Cortex of kidney (tissue), 1 donor: ENCODE measurements at places on chromosomes 7 and 10.

DNA sequence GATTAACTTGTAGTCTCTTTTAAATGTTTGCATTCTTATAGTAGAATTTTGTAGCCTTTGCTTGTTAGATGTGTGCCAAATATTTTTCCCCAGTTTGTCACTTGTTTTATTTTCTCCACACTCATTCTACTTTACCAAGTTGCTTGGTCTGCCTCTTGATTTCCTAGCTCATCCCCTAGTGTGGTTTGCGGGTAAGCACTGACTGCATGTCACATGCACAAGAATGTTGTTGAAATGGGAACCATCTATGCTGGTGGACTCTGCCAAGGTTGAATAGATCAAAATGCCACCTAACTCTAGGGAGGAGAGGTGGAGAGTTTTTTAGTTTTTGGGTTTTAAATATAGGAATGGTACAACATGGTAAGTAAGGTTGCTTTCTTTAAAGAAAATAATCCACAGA is 47.6 kb downstream of the FZD1 start:
- no peak for DNase-seq

- DNase-seq: no peak
Measured at GRCh38 chr7:21393937-21394336, 33.9 kb upstream of the SP4 start.

GRCh38 chr10:117272195-117273076 is 31.5 kb downstream of the SLC18A2 start:
- DNase-seq: no peak

GRCh38 chr7:30817371-30817767 is 46.2 kb downstream of the MINDY4 start:
- no peak for DNase-seq

DNA sequence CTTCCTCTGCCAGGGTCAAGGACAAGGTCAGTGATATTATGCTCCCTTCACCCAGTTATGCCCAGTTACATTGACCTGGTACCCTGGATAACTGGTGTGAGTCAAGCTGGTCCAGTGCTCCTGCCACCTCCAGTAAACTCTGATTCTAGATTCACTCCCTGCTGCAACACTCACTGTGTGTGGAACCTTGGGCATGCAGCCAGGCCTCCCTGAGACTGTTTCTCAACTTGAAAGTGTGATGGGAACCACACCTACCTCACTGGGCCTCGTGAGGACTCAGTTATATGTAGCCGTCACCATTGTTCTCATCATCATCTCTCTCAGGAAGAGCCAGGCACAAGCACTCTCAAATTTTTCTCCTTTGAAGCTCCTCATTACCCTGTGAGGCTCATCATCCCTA is 935 bp upstream of the ZNF736 start:
- DNase-seq: no peak

DNA sequence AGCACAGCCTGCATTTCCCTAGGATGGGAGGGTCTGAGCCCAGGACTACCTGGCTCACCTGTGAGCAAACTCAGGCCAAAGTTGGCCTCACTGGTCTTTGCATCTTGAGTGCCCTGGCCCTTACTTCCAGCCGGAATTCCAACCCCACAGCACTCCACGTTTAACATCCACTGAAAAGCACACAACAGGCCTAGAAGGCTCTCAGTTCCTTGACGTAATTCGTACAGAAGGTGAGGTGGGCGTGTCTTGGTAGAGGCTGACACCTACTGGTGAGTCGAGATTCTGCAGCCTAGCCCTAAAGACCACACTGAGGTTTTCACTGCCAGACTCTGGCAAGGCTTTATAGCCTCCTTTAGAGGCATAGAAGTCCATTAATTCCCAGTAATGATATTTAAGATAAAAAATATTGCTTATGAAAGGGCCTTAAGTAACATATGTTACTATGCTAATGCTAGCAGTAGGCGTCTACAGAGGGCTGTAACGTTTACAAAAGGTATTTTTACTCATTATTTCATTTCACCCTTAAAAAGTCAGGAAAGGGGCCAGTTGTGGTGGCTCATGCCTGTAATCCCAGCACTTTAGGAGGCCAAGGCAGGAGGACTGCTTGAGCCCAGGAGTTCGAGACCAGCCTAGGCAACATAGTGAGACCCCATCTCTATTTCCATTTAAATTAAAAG is 95.8 kb downstream of the HIP1 start:
- DNase-seq: no peak

DNA sequence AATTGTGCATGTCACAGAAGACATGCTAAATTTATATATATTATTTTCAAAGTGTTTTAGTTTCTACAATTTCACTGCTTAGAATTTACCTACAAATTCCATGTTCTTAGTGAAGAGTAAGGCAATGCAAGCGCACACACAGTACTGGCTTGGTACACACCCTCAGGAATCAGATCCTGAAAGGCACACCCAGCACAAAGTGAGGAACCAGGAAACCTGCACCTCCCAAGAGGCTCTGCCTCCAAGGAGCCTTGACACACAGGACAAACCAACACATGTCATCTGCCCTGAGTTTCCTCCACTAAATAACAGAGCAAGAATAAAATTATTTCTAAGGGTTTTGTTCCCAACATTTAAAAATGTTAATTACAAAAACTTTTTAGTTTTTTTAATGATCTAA is 156.2 kb downstream of the PARD3 start:
- no peak for DNase-seq

- no peak for DNase-seq
Measured at GRCh38 chr7:139738101-139738489, 39.7 kb downstream of the HIPK2 start.

DNA sequence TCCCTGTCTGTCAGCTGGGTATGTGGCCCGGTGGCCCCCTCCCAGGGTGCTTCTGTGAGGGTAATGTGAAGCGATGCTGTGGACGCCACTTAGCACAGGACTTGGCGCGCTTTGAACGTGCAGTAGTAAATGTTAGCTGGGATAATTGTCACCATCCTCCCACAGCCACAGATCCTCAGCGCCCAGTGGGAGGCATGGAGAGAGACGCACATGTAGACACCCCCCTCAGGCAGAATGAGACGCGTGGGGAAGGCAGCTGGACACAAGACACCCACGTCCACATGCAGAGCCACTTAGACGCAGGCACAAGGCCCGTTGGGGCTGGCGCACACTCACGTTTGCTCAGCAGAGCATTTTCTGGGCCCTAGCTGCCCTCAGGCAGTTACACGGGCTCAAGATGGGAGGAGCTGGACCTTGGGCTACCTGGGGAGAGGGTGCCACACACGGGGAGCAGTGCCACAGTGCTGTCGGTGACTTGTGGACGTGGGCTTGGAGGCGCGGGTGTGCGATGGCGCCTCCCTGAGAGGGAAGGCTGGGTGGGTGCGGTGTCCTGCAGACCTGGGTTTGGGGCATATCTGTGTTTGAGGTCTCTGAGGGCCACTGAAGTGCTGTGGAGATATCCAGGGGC is 26.4 kb downstream of the ADCYAP1R1 start:
- DNase-seq: no peak

DNA sequence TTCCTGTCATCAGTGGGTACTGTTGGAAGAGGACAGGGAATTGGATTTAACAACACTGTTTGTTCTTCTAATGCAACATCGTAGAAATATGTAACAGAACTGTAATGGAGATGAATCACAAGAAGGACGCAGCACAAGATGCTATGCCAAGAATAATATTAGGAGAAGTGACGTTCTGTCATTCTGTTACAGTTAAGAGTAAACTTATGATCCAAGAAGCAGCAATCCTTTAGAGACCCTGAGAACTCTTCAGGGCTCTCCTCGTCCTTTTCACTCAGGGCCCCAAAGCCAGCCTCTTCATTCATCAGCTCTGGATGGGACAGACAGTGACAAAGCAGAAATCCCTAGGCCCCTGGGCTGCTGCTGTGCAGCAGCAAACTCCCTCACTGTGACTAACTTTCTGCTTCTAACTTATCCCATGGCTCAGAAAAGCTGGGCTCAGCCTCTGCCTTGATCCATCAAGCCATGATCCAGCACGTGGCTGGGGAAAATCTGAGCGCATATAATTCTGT is 8.7 kb upstream of the IL6 start:
- DNase-seq: no peak

- no peak for DNase-seq
Measured at GRCh38 chr7:128270826-128271272, 29.8 kb downstream of the LEP start.

DNA sequence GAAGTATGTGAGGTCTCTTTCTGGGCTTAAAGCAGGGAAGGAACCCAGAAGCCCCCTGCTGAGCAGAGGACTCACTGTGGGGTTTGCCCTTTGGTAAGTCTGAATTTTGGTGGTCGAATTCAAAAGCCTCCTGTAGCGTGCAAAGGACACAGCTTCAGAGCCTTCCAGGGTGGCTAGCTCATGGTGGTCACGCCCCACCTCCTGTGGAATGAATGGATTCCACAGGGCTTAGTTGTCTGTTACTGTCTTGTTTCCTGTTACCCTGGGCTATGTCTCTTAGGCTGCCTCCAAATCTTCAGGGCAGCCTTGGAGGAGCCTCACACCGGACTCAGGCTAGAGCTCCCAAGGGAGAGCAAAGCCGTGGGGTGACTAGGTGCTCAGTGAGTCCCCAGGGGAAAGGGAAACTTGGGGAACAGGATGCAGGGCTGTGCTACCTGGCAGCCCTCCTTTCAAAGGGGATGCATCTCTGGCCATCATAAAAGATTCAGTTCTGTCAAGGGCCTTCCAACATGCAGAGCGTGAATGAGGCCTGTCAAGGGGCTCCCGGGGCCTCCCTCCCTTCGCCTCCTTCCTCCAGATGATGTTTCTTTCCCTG is 211.7 kb downstream of the CCSER2 start:
- DNase-seq: no peak

DNA sequence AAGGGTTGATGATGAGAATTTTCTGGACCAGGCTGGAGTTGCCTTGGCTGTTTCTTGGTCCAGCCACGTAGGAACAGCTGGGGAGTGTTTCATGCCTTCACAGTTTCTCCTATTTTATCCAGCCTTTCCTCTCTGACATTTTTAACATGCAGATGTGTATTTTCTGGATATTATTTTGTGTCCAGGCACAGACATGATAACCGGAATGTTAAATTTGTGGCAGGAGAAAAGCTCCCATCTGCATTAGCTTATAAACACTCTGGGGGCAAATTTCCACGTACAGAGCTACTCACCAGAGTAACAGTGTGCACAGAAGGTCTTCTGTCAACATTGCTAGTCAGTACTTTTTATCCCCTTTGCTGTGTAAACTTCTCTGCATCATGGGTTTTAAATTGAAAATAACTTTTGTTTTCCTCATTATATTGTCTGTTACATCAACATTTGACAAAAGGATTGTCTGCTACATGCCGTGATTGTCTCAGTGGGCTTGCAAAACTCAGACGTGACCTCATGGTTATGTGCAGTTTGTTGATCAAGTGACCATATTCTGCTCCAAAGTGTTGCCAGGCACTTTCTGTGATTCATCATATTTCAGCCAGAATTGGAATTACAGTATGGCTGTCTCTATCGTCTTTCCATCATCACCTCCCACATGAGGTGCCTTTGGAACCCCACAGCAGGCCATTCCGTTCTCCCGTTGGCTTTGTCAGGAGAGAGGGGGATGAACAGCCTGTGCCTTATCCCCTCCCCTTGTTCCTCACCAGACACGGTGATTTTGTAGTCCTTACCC is 41.4 kb downstream of the INSYN2A start:
- no peak for DNase-seq

DNA sequence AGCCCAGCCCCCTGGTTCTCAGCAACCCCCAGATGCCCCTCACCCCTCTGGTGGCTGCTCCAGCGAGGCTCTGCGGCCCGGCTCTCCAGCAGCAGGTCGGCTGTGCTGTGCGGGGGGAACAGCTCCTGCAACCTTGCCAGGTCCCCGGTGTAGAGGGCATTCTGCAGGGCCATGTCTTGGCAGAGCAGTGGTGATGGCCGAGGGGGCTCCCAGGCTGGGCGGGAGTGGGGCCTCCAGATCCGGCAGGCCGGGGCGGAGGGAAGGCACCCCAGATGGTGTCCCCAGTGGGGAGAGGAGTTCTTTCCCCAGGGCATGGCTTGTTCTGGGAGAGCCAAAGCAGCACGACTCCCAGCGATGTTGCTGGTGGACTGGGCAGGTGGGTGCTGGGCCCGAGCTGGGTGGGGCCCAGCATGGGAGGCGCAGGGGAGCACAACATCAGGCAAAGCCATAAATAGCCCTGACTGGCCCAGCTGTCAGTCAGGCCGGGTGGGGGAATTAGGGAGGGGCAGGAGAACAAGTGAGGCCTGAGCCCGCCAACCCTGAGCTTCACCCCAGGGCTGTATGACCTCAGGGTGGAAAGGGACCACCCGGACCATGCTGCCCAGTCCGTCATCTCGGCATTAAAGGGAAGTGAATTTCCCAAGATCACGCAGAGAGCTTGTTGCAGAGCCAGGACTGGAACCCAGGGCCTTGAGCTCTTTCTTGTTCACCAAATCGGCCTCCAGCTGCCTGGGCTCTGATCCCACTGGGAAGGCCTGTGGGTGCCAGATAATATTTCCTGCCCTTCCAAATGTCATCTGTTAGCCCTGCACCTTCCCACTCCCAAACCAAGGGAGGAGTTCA is 580 bp upstream of the ASB10 start:
- DNase-seq: no peak

- DNase-seq: no peak
Measured at GRCh38 chr10:76285515-76285914, 854.1 kb downstream of the LRMDA start.

DNA sequence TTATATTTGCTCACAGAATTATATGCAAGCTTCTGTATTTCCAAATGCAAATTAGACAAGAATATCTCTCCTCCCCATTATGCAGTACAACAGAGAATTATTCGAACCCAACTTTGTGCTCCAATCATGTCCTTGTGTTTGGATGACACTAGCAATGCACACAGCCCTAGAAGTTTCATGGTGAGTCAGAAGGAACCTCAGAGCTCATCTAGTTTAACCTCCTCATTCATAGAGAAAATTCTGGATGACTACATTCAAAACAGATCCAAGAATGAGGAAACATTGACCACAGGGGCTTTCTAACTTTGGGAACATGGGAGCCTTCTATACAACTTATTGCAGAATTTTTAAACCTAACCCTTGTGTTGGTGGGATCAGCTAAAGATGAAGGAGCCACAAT is 12.8 kb upstream of the ARID5B start:
- no peak for DNase-seq

DNA sequence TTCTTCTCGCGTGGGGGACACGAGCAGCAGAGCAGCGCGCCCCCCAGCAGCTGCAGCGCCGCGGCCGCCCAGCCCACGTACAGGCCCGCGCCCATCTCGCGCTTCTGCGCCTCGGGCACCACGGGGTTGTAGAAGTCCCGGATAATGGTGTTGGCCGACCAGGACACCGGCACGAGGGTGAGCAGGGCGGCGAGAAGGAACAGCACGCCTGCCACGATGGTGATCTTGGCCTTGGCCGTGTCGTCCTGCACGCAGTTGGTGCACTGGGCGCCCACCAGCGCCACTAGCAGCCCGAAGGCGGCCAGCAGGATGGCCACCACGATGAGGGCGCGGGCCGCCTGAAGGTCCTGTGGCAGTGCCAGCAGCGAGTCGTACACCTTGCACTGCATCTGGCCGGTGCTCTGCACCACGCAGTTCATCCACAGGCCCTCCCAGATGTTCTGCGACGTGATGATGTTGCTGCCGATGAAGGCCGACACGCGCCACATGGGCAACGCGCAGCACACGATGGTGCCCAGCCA is 529 bp downstream of the CLDN3 start:
- no peak for DNase-seq

- DNase-seq: no peak
Measured at GRCh38 chr10:96608805-96609204, 22.0 kb upstream of the TM9SF3 start.
